ENCODE measurements at places on chromosomes 7 and 10.
A peak's percentile ranks its signal among the peaks of the same experiment; 100 is the strongest.

DNA sequence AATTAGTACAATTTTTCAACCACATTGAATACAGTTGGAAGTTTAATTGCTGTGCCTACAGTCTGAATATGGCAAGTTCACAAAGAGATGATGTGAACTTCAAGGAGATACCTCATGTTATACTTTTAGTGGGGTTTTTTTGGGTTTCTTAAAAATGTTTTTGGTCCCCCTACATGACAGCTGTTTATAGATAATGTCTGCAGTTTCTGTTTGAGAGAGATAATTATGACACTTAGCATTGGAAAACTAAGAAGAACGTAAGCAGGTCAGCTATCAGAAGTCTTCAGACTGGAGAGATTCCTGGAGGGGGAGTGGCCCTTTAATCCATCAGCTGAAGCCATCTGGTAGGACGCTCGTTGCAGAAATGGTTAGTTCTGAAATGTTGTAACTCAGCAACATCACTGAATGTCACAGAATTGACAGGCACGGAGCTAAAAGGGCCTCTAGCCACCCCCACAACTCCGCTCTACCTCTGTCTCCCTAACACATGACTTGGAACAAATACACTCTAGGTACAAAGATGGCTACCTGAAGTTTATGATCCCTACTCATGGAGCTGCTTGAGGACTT, 29.0 kb downstream of the TIMM23 start:
- no peak for DNase-seq

- DNase-seq: no peak
Observed at GRCh38 chr7:115533785-115534184, 496.8 kb downstream of the TFEC start.

DNA sequence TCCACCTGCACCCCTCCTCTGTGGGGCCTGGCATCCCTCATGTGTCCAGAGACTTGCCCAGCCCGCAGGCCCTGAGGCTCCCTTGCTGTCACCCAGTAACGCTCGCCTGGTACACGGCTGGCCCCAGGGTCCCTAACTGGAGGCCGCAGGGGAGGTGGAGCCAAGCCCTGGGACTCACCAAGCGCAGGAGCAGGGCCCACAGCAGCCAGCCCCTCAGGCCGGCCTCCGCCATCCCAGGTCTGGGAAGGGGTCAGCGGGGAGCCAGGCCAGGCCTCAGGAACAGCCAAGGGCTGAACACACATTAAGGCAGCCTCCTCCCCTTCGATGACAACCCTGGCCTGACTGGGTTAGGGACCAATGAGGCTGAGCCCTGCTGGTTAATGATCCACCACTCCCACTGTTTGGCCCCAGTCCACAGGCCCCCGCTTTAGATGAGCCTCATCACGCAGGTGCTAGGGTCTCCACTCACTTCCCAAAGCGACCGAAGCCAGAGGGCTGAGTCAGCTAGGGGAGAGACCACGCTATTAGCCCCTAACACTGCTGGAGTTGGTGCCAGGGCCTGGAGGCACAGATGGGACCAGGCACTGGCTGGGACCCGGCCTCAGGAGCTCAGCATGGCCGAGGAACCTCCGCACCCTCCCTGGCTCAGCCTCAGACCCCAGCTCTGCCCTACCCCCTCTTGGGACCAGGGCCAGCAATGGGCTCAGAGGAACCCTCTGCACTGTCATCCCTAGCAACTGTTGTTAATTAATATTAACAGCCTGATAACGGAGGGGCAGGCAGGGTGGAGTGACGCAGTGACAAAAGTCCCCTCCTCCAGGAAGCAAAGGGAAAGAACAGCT, at the start of gene NPC1L1:
NPC1L1 (minus strand) TSS at position 303 of the 842 bp plus-strand sequence; CDS start at position 232, 71 bp downstream.
- DNase-seq: no peak

DNA sequence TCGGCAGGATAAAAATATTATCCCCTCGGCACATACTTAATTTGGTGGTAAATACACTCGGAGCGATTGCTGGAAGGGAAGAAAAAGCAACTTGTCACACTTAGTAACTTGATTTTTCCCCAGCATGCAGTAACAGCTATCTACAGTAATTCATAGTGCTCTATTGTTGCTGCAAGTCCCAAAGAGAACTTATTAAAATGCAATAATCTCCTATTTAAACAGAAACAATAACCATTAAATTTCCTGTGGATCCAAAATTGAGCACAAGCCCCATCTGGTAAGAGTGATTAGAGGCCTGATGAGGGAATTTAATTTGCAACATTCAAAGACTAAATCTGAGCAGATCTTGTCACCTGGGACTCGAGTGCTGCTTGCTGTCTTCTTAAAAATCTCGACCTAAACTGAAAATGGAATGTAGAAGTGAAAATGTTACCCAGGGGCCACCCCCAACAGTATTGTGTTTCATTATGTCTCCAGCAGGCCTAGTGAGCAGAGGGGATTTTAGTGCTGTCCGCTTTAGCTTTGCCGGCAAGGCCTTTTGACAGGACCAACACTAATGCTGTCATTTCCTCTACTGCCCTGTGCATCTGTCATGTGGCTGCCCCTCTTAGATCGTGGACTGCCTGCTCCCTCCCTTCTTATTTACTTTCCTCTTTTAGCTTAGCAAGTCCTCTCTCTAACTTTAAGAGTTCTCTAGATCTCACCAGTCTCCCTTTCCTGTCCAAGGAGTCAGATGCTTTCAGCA, 639.7 kb downstream of the AUTS2 start:
- DNase-seq: no peak

GRCh38 chr7:19404912-19405329, 259.7 kb upstream of the FERD3L start:
- DNase-seq: no peak

GRCh38 chr10:124468624-124469023, 7.0 kb downstream of the LHPP start:
- no peak for DNase-seq

GRCh38 chr10:4652111-4653010, 173.6 kb upstream of the AKR1E2 start:
- peak; percentile 35 for DNase-seq

- no peak for DNase-seq
Observed at GRCh38 chr10:78844960-78845607, 223.7 kb upstream of the ZMIZ1 start.

DNA sequence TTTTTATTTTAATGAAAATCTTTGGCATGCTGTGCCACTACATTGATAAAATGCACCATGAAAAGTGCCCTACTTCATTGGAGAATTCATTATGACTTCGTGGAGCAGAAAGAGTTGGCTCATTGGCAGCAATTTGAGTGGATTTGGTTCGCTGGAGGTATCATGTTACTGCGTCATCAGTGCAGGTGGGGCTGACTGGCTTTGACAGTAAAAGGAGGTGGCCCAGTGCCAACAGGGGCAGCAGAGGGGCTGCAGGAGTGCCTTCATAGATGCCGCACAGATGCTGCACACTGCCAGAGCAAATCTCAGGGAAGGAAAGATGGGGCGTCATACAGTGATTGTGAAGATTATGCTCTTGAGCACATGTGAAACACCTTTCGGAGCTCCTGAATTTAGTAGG, 22.2 kb downstream of the FZD1 start:
- no peak for DNase-seq

GRCh38 chr7:155073922-155074321, 3.8 kb downstream of the HTR5A start:
- no peak for DNase-seq

DNA sequence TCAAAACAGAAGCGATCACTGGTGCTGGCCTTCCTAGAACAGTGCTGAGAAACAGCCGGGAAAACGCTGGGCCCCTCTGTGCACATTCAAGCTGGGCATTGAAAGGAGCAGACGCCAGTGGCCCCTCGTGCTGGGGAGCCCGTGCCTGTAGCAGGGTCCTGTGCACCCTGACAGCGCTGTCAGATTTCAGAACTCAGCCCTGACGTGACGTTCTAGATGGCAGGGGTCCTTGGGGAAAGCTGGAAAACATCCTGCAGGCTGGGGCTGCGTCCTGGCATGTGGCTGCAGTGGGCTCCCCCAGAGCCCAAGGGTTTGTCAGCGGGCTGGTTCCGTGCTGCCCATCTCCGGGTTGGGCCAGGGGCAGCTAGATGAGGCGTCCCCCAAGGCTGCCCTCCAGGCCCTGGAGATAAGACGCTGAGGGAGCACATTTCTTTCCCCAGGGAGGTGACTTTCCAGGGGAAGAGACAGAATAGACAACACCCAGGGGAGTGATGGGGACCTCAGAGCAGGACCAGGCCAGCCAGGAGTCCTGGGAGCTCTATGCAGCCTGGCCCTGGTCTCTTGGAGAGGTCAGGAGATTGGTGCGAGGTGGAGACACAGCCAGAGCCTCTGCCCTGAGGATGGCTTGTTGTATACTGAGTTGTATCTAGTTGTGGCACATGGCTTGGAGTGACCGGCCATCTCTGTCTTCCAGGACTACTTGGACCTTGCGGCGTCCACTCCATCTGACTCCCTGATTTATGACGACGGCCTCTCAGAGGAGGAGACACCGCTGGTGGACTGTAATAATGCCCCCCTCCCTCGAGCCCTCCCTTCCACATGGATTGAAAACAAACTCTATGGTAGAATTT, 12.1 kb upstream of the CSGALNACT2 start:
- no peak for DNase-seq

- no peak for DNase-seq
Observed at GRCh38 chr10:123133541-123134342, 2.0 kb upstream of the HMX3 start.

GRCh38 chr10:131851346-131851745, 49.5 kb upstream of the PPP2R2D start:
- DNase-seq: no peak

DNA sequence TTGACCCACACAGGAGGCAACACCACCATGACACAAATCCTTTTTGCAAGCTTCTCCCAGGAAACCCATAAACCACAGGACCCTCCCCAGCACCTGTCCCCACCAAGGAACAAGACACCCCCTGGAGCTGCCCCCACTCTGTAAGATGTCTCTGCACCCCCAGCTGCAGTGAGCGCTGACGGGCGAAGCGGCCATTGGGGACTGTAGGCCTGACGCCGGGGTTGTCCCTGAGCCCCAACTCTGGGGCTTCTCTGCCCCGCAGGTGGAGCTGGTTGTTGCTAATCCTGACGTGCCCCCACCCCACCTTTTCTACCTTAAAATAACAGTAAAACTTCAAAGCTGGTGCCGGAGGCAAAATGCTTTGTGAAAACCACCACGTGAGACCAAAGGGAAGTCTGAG, 94.7 kb upstream of the PPP2R2D start:
- DNase-seq: no peak

DNA sequence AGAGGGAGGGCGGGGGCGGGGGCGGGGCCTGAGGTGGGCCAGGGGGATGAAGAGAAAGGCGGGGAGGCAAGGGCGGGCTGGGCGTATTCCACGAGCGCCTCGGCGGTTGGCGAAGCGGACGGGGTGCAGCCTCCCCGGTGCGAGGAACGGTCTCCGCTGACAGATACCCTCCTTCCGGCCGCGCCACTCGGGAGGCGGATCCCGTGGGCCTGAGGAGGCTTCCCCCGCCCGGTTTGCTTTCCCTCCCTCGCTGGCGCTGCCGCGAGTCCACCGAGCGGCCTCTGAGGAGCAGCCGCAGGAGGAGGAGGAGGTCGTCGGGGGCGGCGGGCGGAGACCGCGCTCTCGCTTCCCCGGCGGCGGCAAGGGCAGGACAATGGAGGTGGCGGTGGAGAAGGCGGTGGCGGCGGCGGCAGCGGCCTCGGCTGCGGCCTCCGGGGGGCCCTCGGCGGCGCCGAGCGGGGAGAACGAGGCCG, at the start of gene TRIM24:
TRIM24 (plus strand) TSS at position 84 of the 473 bp plus-strand sequence; CDS start at position 374, 290 bp downstream.
- DNase-seq: no peak

GRCh38 chr7:100465702-100466311, 1.7 kb upstream of the SPACDR start:
- no peak for DNase-seq

GRCh38 chr7:157490465-157490912, 153.7 kb downstream of the DNAJB6 start:
- peak; percentile 46 for DNase-seq

- no peak for DNase-seq
Observed at GRCh38 chr7:135853499-135853898, 104.9 kb upstream of the FAM180A start.

- DNase-seq: no peak
Observed at GRCh38 chr7:67553378-67553777, 556.7 kb downstream of the TYW1 start.

- no peak for DNase-seq
Observed at GRCh38 chr10:25756784-25757183, 177.2 kb upstream of the MYO3A start.

- DNase-seq: no peak
Observed at GRCh38 chr10:69657866-69658265, 27.8 kb downstream of the FAM241B start.

DNA sequence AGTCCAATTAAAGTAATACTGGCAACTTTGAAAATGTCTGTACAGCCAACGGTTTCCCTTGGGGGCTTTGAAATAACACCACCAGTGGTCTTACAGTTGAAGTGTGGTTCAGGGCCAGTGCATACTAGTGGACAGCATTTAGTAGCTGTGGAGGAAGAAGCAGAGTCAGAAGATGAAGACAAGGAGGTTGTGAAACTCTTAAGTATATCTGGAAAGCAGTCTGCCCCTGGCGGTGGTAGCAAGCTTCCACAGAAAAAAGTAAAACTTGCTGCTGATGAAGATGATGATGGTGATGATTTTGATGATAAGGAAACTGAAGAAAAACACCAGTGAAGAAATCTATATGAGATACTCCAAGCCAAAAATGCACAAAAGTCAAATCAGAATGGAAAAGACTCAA, 72.2 kb downstream of the ZNF783 start:
- DNase-seq: no peak

GRCh38 chr10:27948186-27948585, 50.7 kb downstream of the ODAD2 start:
- no peak for DNase-seq

DNA sequence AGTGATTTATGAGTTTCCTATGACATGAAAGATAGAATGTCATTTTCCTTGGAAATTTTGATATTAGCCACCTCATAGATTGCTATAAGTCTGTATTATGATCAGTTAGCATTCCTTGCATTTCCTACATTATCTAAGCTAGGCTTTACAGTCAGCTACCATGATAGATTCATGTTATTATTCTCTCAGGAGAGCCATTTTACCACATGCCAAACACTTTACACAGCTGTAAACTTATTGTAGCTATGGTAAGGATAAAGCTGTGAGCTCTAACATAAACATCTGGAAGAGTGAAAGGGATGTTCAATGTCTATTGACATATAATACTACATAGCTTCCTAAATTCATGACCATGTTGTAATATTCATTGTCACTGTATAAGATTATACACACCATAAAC, 608.0 kb downstream of the PHTF2 start:
- DNase-seq: no peak

Measured in activated T-cell treated with anti-CD3 and anti-CD28 coated beads for 24 hours (primary cell).